ENCODE measurements at places on chromosomes 4 and X.

DNA sequence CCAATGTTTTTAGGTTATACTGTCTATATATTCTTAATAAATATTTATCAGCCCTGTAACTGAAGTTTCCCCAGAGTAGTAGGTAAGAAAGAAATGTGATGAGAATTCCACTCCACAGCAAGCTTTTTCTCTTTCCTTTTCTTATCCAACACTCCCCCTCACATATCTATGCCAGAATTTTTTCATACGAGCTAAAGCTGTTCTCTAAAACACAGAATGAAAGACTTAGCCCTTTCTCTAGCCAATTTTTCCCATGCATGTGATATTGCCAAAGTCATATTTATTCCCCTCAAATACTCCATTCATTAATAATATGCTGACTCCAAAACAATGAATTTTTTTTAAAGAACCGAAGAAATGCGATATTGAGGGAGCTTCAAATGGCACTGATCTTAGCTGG is 32.3 kb downstream of the VEGFC start:
- no peak for DNase-seq

DNA sequence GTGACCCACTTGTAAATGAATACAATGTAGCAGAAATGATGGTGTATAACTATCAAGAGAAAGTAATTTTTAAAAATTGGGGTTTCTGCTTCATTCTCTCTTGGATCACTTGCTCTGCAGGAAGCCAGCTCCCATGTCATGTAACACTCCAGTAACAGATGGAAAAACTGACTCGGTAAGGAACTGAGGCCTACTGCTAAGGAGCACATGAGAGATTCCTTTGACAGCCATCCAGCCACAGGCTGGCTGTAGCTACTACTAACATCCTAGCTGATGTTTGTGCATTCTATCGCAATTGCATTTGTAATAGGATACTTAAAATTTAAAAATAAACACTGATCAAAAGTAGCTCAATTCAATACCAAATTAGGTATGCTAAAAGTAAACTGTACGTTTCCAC is 102.3 kb upstream of the MAB21L2 start:
- no peak for DNase-seq

DNA sequence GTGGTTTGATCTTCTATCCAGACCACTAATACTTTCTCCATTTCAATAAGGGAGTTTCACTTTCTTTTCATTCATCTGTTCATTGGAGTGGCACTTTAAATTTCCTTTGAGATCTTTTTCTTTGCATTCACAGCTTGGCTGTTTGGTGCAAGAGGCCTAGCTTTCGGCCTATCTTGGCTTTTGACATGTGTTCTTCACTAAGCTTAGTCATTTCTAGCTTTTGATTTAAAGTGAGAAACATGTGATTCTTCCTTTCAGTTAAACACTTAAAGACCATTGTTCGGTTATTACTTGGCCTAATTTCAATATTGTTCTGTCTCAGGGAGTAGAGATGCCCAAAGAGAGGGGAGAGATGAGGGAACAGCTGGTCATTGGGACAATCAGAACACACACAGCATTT is 24.3 kb downstream of the CXCL13 start:
- DNase-seq: no peak

- DNase-seq: no peak
Observed at GRCh38 chr4:112386071-112386470, 88.9 kb downstream of the ALPK1 start.

DNA sequence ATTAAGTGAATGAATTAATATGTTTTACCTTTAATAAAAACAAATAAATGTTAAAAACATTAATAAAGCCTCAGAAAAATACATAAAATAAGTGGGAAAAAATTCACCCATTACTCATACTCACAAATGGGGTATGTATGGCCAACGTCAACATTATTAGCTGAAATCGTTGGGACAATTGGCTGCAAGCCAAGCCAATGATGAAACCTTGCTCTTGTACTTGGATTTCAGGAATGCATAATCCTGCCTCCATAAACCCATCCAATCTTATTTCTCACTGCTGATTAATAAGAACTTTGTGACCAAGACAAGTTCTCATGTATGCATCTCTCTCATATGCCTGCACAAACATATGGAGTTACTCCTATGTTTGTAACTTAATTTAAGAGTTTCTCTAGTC is 35.3 kb upstream of the ADAMTS3 start:
- no peak for DNase-seq

DNA sequence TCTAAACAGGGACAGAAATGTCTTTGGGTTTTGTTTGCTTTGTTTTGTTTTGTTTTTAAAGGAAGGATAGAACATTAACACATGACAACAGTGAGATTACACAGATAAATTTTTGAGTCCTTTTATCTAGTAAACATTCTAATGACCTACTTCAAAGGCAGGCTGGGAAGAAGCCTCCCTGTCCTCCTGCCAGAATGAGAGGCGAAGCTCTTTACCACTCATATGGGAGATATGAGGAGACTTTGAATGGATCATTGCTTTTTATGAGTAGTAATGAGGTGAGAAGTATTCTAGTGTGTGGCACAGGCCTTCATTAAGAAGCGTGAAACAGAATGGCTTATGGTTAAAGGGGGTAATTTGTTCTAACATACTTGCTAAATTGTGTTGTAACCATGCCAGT is 172.0 kb downstream of the FBXO8 start:
- DNase-seq: no peak

DNA sequence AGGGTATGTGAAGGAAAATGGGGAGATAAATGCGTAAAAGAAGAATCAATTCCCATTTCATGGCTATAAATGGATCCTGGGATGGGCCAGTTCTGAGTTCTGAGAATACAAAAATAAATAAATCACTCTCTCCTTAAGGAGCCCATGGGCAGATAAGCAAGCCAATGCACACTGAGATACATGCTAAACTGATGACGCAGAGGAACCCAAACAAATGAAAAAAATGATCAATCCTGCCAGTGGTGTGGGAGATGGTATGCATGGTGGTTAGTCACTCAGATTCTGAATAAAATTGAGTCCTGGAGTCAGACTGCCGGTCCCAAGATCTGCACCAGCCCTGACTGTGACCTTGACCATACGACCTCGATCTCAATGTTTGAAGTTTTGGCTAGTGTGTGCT is 59.7 kb downstream of the NEIL3 start:
- DNase-seq: no peak

- DNase-seq: no peak
Observed at GRCh38 chr4:81757691-81758090, 286.0 kb upstream of the RASGEF1B start.

DNA sequence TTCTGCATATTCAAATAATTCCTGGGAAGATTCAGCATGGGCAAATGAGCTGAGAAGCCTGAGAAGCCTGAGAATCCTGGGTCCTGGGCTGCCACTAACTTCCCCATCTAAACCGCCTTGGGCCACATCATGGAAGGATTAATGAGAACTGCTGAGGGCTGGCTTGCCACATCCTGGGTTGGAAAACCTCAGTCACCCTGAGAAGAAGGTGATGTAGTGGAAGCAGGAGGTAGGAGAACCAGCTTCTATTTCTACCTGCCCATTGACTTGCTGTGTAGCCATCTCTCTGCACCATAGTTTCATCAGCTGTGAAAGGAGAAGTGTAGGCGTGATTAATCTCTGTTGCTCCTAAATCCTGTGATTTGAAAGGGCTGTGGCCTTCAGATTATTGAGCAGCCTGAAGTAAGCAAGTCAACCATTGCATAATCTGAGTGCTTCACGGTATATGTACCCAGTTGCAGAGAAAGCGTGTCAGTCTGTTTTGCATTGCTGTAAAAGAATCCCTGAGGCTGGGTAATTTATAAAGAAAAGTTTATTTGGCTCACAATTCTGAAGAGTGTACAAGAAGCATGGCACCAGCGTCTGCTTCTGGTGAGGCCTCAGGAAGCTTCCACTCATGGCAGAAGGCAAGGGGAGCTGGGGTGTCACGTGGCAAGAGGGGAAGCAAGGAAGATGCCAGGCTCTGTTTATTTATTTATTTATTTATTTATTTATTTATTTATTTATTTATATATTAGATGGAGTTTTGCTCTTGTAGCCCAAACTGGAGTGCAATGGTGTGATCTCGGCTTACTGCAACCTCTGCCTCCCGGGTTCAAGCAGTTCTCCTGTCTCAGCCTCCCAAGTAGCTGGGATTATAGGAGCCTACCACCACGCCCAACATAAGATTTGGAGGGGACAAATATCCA is 140.9 kb upstream of the ATP6AP2 start:
- DNase-seq: no peak

GRCh38 chrX:126137899-126138298 is 28.2 kb downstream of the DCAF12L2 start:
- DNase-seq: no peak

DNA sequence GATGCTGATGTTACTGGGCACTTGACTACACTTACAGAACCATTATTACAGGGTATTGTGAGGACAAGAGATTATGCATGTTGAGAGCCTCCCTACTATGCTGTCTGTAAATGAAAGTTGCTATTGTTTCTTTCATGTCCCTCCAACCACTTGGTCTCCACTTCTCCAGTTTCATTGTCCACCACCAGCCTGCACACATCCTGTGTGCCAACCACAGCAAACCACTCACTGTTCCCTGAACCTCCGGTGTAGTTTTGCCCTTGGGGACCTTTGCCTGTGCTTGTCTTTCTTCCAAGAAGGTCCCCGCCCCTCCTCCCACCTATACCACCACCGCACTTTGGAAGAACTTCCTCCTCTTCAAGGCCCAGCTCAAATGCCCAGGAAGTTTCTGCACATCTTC is 43.1 kb upstream of the AFF2 start:
- DNase-seq: no peak

DNA sequence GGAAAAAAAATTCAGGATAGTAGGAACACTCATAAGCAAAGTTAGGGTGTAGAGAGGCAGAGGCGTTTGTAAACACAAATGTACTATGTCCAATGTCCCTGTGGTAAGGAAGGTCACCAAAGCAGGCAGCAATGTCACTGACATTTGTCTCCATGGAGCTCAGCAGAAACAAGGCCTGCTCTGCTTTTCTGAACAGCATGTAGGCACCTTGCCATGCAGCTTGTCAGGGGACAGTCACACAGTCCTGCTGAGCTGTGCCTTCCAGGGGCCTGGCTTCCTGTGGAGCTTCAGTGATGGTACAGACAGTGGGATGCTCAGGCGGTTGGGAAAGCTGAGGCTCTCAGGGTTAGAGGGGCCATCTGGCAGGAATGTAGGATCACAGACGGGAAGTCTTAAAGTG is 74.5 kb upstream of the HS3ST1 start:
- no peak for DNase-seq

GRCh38 chrX:46912098-46912602 is at the start of gene JADE3:
Gene JADE3 (plus strand): TSS chrX:46912421. CDS start chrX:46984895, 72,474 bp downstream.
- peak; percentile 27 for DNase-seq

DNA sequence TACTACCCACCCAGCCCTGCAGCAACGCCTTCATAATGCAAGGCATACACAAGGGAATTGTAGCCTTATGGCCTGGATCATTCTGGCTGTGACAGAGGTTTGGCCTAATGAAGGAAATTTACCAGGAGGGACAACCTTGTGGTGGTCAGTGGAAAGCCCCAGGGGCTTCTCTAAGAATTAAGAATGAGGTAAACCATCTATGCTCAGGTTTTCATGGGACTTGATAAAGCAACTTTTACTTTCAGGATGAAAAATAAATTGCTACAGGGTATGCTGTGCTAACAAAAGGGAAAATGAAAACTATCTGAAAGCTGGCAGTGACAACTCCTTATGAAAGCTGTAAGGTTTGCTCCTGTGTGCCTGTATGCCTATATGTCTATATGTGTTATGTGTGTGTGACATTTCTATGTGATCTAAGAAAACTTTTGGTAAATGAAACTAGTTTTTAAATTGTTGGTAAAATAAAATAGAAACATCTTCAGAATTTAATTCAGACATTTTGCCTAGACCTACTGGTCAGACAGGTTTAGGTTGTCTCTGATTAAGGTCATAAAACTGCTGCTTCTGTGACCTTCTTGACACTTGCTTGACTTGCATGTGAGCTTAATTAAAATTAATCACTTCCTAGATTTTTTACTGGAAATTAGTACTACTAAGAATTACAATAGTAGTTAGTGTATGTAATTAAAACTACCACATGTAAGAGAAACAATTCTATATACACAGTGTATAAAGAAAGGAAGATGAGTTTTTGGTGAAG is 19.9 kb upstream of the TXK start:
- no peak for DNase-seq

- no peak for DNase-seq
Observed at GRCh38 chrX:125673758-125674157, 354.1 kb downstream of the TEX13C start.

- DNase-seq: no peak
Observed at GRCh38 chrX:49932791-49933190, 10.4 kb downstream of the CLCN5 start.

DNA sequence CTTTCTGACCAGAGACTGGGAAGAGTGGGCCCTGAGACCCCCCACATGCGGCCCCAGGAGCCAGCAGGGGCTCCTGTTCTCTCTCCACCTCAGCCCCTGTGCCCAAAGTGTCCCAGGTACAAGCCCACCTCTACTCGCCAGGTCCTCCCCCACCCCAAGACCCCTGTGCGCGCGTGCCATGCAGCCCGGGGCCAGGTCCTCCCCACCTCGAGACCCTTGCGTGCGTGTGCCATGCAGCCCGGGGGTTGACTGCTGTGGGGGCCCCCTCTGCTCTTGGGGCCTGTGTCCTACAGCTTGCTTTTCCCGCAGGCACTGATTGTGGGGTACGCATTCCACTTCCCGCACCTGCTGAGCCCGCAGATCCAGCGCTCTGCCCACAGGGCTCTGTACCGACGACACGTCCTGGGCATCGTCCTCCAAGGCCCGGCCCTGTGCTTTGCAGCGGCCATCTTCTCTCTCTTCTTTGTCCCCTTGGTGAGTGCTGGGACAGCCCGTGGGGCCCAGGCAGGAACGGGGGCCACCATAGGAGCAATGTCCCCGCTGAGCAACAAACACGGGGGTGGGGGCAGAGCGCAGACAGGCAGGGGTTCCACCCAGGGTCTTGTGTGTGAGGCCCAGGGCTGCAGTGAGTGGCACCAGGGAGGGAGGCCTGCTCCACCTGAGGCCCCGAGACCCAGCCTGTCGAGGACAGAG is 20.3 kb downstream of the DGKQ start:
- no peak for DNase-seq

DNA sequence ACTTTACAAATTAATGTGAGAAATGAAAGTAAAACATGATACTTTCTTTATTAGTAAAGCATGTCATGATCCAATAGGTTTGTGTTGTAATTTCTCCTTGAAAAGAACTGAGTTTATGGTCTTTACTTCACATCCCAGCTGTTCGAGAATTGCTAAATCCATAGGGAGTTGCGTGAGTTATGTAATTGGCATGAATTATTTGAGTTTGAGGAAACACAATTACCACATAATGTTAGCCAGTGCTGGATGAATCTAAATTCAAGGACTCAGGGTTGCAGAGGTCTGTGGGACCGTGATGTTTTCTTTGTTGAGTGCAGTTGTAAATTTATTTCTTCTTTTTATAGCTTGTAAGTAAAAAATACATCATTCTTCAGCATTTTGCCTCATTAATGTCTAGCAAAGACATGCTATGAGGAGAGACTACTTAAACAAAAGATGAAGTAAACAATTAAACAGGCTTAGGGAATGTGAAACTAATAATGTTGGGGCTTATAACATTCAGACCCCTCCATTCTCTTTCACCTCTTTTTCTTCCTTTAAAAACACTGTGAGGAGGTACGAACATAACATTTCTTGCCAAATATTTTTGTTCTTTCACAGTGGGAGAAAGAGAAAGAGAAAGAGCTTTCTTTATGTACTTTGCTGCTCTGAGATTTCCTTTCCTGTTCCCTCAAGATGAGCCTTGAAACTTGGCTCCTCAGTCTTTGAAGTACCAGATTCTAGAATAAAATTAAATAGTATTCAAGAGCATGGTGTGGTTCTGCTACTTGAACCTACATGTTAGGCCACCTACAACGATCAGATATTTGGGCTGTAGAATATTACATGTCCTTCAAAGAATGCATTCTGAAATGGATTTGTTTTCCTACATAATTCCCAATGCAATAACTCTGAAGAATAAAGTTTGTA is 159.6 kb upstream of the ANK2 start:
- no peak for DNase-seq

- no peak for DNase-seq
Observed at GRCh38 chrX:97846718-97847237, 963.1 kb downstream of the RPA4 start.
